ENCODE measurements at places on chromosomes 3 and 15.
A peak's percentile ranks its signal among the peaks of the same experiment; 100 is the strongest.

DNA sequence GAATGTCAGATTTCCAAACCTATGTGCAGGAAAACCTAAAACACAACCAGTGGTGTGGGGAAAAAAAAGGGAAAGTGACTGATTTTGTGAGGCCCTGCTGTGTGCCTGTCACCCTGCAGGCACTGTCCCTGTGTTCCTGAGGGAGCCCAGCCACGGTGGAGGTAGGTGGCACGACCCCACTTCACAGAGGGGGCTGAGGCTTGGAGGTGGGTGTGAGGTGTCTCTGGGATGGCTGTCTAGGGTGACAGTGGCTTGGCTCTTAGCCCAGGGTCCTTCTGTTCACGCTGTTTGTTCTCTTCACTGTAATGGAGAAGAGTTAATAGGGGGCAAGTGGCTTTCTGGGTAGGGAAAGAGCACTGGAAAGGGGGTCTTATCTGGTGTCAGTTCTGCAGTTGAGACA is 22.6 kb downstream of the RASGRF1 start:
- no peak for DNase-seq

DNA sequence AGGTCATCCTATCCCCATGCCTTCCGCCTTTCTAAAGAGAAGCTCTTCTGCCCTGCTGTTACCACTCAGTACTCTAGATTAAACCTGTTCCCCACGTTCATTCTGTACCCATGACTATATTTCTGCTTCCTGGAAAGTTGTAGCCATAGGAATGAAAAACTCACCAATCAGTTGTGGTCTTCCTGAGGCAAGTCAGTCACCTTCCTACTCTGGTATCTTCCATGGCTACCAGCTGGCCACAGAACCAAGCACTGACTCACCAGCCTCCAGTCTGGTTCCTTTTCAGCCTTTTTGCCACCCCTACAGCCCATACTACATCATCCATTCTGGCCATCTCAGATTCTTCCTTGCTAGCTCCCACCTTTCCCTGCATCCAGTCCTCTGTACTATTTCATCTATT is 46.4 kb downstream of the TMEM44 start:
- no peak for DNase-seq

DNA sequence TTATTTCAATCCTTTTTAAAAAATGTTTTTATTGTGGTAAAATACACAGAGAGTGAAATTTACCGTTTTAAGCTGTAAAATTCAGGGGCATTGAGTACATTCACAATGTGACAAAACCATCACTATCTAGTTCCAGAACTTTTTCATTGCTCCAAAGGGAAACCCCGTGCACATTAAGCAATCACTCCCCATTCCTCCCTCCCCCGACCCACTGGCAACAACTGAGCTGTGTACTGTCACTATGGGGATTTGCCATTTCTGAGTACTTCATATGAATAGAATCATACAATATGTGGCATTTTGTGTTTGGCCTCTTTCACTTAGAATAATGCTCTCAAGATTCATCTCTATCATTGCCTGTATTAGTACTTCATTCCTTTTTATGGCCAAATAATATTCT is 45.5 kb upstream of the BOC start:
- DNase-seq, result no peak

- DNase-seq, result no peak
These were observed 228.9 kb downstream of the FEZF2 start for GRCh38 chr3:62144482-62144881.

GRCh38 chr3:17983106-17983505 is 240.7 kb upstream of the TBC1D5 start:
- no peak for DNase-seq

- no peak for DNase-seq
These were observed 42.3 kb downstream of the MAGEF1 start for GRCh38 chr3:184669578-184669977.

DNA sequence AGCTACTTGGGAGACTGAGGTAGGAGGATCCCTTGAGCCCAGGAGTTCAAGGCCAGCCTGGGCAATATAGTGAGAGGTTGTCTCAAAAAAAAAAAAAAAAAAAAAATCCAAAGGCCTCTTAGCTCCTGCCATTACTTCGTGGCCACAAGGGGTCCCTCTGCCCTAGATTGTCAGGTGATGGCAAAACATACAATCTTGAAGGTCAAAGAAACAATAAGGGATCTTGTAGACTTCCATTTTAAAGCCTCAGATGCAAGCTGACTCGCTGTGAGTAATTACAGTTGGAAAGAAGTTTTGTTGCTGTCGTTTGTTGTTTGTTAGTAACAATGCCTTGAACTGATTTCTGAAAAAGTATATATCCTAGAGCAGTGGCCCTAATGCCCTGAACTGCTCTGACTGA is 55.9 kb upstream of the PLCL2 start:
- DNase-seq, result peak; percentile 44

GRCh38 chr15:44099671-44100070 is 95.4 kb downstream of the FRMD5 start:
- DNase-seq, result no peak

DNA sequence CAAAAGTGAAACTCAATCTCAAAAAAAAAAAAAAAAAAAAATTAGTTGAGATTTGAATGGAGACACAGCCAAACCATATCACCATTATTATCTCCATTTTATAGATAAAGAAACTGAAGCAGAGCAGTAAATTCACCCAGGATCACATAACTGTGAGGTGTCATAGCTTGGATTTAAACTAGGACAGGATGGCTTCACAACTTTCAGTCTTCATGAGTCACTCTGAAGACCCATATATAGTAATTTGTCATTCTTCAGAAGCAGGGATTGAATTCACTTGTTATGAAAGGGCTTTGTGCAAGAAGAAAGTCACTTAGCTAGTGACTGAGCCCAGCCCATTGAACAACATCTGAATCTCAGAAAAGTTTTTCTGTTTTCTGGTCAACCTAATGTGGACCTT is 60.5 kb upstream of the LRIG1 start:
- no peak for DNase-seq

- DNase-seq, result no peak
These were observed 579.3 kb upstream of the GRM7 start for GRCh38 chr3:6281662-6282061.

GRCh38 chr15:80210611-80211573 is 41.1 kb downstream of the CTXND1 start:
- DNase-seq, result no peak

DNA sequence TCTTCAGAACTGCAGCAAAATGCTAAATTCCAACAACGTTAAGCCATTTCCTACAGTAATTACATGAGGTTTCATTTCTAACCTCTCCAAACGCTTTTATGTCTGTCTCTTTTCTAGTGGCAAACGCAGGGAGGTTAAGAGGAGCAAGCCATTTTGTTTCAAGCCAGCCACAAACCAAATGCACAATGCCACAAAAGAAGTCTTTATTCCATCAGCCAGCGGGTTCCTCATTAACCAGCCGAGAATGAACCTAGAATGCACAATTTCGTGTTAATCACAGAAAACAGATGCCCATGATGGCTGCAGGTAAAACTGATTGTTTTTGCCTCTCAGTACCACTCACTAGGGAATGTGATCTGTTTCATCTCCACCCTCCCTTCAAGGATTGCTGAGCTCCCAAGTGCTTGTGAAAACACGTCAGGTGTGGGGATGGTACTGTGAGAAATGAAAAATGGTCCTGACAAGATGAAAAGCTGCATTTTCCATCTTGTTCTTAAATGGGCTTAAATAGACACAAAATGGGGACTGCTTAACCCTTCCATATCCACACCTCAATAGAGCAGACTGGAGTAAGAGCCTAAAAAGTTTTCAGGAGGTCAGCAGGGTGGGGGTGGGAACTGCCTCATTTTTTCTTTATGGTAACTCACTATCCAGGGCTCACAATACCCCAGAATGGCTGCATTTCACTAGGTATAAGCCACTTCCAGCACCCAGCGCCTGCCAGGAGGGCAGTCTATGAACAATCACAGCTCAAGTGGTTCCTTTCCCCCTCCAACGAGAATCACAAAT is 277.1 kb downstream of the MAGI1 start:
- DNase-seq, result no peak

GRCh38 chr15:41891946-41892345 is 1.9 kb downstream of the SPTBN5 start:
- DNase-seq, result no peak

- DNase-seq, result no peak
These were observed 1115.1 kb upstream of the CADM2 start for GRCh38 chr3:83843716-83844115.
